ENCODE measurements at places on chromosomes 1 and 21.

- DNase-seq: no peak
Observed at GRCh38 chr1:221699577-221699976, 42.3 kb downstream of the DUSP10 start.

GRCh38 chr21:38577887-38578286 is 79.6 kb upstream of the ERG start:
- no peak for DNase-seq

DNA sequence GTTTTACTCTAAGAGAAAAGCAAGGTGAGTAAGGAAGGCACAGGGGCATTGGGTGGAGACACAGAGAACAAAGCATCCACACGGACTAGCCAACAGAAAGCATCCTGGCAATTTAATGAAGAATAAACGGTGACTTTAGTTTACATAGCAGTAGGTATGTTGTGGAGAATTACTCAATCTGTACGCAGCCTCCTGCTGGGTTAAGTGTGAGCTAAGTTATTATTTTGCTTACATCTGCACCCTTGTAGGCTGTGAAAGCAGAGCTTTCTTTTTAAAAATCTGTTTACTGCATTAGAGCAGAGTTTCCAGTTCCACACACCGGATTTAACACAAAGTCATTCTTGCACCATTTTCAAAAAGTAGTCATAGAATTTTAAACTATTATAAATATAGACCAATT is 144.5 kb downstream of the AKT3 start:
- no peak for DNase-seq

DNA sequence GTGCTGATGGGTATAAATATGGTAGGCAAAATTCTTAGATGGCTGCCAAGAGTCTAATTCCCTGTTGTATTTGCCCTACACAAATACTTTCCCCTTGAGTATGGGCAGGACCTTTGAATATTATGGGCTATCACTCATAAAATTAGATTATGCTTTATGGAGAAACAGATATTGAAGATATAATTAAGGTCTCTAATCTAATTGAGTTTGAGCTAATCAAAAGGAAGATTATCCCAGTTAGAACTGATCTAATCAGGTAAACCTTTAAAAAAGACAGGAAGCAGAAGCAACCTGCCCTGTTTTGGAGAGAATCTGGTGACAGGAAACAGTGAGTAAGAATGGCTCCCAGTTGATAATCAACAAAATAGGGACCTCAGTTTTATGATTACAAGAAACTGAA is 609.0 kb upstream of the PRMT6 start:
- DNase-seq: no peak

DNA sequence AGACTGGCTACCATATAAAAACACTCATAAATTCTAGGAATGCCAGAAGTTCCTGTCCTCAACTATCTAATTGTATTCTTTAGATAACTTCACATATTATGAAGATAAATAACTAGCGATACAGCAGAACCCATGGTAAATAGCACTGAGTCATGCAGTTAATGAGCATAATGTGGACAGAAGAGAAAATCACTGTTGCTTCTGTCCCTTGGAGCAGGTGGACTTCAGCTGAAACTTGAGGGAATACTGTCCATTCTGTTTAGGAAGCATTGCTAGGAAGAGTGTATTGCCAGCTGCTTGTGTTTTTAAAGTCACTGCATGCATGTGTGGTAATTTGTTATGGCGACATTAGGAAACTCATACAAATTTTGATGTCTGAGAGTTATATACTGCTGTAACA is 854.4 kb downstream of the LTN1 start:
- DNase-seq: no peak

GRCh38 chr1:206679738-206680211 is 4.9 kb upstream of the MAPKAPK2 start:
- no peak for DNase-seq

DNA sequence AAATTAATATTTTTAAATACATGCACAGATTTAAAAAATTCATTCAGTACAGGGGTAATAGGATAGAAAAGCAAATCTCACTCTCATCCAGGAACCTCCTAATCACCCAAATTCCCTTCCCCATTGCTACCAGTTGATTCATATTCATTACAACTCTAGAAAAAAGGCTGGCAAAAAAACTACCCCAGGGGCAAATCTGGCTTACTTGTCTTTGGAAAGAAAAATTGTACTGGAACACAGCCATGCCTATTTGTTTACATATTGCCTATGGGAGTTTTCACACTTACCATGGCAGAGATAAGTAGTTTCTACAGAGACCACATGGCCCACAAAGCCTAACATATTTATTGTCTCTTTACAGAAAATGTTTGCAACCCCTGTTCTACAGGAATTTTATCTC is 8.9 kb upstream of the RBM34 start:
- no peak for DNase-seq

DNA sequence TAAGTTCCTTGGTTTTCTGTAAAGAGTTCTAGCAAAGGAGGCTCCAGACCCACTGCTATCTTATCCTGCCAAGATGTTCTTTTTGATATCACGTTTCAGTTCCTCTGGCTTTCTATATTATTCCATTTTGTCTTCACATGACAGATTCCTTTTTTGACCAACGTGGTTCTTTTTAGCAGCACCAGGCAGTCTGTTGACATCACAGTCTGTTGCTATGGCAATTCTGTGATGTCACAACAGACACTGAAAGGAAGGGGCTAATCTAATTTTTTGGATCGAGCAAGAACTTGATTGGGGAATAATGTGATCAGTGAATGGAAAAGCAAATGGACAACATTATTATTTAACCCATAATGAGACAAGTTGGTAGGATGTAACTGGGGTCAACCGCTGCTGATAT is 64.5 kb upstream of the GOLT1A start:
- DNase-seq: no peak

DNA sequence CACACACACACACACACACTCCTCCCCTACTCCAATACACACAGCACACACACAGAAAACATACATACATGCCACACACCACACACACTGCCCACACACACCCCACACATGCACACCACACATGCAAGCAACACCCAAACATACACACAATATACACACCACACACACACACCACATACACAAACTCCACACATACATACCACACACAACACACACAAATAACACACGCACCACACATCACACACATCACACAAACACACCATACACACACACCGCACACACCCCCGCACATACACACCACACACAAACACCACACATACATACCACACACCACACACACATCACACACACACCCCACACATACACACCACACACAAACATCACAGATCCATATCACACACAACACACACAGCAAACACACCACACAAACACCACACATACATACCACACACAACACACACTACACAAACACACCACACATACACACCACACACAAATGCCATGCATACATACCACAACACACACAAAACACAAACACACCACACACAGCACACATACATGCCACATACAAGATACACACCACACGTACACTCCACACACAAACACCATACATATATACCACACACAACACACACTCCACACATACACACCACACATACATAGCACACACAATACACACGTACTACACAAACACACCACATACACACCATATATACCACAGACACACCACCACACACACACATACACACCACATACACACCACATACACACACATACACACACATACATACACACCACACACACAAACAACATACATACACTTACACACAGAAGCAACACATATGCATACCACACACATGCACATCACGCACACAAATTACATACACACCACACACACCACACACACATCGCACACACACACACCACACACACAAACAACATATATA is 932 bp upstream of the RAB7B start:
- DNase-seq: no peak

GRCh38 chr21:46171996-46172862 is 12.0 kb downstream of the SPATC1L start:
- no peak for DNase-seq

- DNase-seq: no peak
Observed at GRCh38 chr1:241716915-241717656, 65.0 kb downstream of the WDR64 start.

- DNase-seq: no peak
Observed at GRCh38 chr1:4673494-4673893, 19.1 kb downstream of the AJAP1 start.

- DNase-seq: no peak
Observed at GRCh38 chr21:35768187-35768586, 292.1 kb downstream of the SETD4 start.

DNA sequence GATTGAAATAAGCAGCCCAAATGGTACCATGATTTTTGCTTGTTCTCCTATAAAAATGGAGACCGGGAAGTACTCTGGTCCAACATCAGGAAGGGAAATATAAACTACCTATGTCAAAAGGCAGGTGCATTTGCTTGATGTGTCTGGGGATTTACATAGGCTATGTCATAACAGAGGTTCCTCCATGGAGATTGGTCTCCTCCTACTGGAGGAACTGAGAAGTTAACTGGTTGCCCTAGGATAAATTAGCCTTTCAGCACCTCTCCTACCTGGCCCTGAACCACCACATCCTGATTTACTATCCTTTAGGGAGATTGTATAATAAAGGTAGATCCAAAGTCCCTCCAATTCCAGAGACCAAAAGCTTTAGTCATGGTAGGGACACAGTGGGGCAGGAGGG is 1109.3 kb upstream of the B3GALT2 start:
- no peak for DNase-seq

DNA sequence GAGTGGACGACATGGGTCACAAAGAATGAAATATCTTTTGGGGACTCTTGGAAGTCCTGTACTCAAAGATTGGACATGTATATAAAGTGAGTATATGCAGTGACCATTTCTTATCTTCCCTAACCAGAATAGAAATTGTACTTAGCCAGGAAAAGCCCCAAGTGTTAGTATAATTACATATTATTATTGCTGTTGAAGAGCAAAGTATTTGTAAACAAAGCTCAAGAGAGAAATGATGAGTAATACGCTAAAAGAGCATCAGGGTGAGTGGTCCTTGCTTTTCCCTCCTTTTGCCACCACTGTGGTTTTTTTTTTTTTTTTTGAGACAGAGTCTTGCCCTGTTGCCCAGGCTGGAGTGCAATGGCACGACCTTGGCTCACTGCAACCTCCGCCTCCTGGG is 6.4 kb upstream of the CGN start:
- DNase-seq: no peak

DNA sequence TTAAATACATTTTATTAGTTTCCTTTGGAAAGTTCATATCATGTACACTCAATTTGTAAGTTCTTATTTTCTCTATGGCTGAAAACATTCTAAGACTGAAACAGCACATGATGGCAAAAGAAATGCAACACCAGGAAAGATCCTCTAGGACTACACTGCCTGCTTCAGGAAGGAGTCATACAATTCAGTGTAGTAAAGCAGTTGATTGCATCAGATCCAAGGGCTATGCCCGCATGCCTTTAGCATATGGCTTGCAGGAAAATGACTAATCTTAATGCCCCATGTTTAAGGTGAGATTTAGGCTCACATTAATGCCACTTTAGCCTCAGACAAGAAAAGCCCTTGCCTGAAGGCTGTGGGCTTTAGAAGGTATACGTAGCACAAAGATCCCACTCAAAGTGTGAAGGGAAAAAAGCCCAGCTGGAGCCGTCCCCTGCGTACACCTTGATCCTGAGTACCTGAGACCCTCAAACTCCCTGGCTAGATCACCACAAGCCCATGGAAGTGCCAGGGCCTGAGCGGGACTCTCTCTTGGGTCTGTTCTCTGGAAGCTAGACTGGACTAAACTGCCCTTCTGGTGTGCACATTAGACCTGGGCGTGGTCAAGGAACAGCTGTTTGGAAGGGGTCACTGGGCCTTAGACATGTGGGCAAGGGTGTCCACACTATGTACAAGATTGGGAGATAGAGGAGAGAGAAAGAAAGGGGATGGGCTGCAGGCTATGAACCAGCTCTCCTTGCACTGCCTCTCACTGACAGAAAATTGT is 52.9 kb downstream of the ESRRG start:
- DNase-seq: no peak

DNA sequence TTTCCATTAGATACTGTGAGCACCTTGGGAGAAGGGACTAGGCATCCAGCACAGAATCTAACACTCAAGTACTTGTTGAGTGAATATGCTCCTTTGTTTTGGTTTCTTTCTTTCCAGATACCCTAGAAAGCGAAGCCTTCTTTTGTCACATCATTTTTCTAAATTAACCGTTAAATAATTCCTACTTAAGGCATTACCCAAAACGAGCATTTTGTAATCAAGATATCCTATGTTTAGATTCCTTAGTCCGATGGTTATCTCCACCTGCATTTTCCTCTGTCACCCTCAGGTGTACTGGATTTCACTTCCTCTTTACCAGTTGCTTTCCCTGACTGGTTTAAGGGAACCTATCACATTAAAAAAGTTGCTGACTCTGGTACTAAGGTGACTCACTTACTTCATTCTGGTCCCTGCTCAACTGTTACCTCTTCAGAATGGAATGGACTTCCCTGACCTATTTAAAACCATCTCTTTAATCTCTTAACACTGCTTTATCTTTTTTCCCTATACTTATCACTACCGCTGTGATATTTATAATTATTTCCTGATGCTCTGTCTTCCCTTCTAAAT is 3.2 kb downstream of the B3GALNT2 start:
- no peak for DNase-seq

DNA sequence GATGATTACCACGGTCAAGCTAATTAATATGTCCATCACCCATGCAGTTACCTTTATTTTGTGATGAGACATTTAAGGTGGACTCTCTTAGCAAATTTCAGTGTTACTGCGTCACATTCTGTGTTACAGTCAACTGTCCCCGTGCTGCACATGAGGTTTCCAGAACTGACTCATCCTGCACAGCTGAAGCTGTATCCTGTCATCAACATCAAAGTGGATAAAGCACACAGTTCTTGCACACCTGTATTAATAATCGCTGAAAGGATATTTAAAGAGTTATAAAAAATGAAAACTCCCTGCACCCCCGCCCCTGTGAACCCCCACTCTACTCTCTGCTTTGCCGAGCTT is 3.4 kb upstream of the KRTAP10-5 start:
- no peak for DNase-seq

DNA sequence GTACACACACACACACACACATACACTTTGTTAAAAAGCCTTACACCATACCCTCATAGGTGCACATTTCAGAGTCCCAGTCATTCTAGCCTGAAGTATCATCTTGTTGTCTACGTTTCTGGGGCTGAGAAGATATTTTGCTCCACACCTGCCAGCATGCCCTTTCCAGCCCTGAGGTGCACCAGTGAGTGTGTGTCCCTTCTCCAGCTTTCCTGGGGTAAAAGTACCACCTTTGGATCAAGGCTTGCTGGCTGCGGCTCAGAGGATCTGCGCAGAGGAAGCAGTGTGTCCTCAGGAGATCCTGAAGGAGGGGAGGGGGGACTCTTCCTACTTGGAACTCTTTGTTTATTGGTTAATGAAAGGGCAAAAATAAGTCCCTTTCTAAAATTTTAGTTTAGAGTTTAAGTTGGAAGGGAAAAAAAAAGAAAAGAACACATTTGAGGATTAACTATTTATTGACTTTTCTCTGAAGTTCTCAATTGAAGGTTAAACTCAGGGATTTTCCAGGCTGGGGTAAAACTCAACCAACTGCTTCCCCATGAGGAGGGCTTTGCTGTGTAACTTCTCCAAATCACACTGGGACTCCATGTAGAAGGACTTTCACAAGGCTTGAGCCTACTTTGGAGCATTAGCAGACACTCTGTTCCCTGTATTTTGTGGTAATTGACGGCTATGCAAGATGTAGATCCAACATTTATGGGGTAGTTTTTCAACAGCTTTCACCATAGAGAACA is 200.3 kb upstream of the SGIP1 start:
- DNase-seq: no peak

GRCh38 chr1:65980237-65980636 is 187.5 kb downstream of the PDE4B start:
- DNase-seq: no peak

GRCh38 chr1:29256979-29257804 is 20.9 kb downstream of the PTPRU start:
- no peak for DNase-seq
